ENCODE measurements at places on chromosomes 1 and 21.

DNA sequence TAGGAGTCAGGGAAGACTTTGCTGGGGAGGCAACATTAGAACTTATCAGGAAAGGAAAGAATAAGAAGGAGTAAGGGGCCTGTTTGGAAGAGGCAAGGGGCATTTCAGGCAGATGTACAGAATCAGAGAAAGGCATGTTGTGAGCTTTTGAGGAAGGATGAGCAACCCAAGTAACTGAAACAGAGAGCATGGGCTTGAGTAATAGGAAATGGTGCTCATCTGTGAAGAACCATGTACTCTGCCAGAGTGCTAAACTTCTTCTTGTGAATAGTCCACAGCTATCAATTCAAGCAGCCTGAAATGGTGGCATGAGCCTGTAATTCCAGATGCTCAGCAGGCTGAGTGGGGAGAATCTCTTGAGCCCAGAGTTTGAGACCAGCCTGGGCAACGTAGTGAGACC, 19.2 kb upstream of the PIGK start:
- no peaks in the 10 kb centered on the region for H3K36me3 ChIP-seq
- no peak overlapping the region for H3K4me3 ChIP-seq
- DNase-seq = no peak
- H3K27me3 ChIP-seq = no peaks in the 10 kb centered on the region
- no peak overlapping the region for H3K27ac ChIP-seq
- no peaks in the 10 kb centered on the region for H3K4me1 ChIP-seq

- no peak overlapping the region for H3K4me3 ChIP-seq
- H3K36me3 ChIP-seq = no peaks in the 10 kb centered on the region
- DNase-seq = no peak
- no peaks in the 10 kb centered on the region for H3K4me1 ChIP-seq
These were observed 132.5 kb upstream of the DPT start for GRCh38 chr1:168861421-168862004.

DNA sequence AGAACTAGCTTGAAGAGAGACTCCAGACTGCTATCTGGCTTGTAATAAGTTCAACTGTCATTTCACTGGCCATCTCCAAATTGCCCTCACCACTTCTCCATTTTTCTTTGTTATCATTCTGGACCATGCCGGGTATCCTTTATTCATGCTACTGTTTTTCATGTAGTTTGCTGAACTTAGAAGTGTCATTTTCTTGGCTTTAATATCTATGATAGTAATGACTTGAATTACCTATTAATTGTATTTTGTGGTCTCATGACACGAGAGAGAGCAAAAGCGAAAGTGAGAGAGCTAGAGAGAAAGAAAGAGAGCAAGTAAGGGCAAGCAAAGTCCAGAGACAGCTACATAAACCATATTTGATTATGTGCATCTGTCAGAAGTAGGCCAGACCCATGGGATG, 184.9 kb upstream of the ATP1B1 start:
- peaks cover 7% of the 10 kb centered on the region for H3K4me1 ChIP-seq
- no peak overlapping the region for H3K27ac ChIP-seq
- H3K36me3 ChIP-seq = no peaks in the 10 kb centered on the region
- DNase-seq = no peak

DNA sequence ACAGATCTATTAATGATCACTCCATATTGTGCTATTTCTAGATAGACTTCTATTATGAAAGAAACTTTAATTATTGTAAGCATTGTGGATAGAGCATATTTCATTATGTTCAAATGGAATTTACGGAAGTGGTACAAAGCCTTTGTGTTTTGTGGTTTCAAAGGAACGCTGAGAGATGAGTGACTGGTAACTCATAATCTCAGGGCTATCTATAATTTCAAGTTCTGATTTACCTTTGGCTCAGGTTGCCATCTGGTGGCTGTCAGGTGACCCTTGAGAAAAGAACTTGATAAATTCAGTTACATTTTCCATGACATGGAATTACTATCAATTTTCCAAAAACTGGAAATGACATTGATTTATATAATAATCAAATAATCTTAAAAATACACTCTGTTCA, 12.2 kb downstream of the NTNG1 start:
- H3K4me1 ChIP-seq = no peaks in the 10 kb centered on the region
- H3K27ac ChIP-seq = no peak overlapping the region
- H3K36me3 ChIP-seq = no peaks in the 10 kb centered on the region
- peak; percentile 59 for DNase-seq
- no peaks in the 10 kb centered on the region for H3K27me3 ChIP-seq

- H3K4me1 ChIP-seq = peaks cover 6% of the 10 kb centered on the region
- no peak for DNase-seq
- no peaks in the 10 kb centered on the region for H3K36me3 ChIP-seq
These were observed 168.7 kb downstream of the CAMTA1 start for GRCh38 chr1:6953907-6954364.

GRCh38 chr1:220918285-220918951, 39.2 kb downstream of the HLX start:
- no peak overlapping the region for H3K27ac ChIP-seq
- H3K36me3 ChIP-seq = no peaks in the 10 kb centered on the region
- H3K4me3 ChIP-seq = no peak overlapping the region
- DNase-seq = no peak

DNA sequence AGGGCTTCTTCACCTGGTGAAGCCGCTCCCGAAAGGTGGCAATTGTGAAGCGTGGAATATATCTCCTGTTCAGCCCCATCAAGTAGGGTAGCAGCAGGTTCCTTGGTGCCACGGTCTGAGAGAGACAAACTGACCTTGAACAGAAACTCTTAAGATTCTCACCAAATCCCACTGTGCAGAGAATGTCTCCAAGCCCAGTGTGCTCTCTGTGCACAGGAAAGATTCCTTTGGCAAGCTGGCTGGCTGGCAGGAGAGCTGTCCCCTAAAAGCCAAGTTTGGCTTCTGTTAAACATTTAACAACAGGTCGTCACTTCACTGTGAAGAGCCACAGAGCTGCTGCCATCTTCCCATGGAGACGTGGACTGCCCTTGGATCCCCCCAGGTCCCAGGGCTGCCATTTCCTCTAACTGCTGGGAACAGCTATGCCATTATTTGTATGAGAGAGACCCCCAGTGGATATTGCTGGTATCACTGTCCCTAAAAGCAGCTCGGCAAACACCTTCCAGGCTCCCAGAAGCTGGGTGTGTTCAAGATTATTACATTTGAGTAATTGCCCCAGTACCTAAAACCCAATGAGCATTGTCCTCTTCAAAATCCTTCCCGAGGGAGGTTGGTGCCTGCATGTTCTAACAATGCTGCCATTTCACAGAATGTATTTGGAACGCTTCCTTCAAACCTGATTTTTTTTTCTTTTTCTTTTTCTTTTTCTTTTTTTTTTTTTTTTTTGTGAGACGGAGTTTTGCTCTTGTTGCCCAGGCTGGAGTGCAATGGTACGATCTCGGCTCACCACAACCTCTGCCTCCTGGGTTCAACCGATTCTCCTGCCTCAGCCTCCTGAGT, 71.8 kb downstream of the CD58 start:
- H3K27ac ChIP-seq = no peak overlapping the region
- H3K36me3 ChIP-seq = no peaks in the 10 kb centered on the region
- H3K4me3 ChIP-seq = no peak overlapping the region

DNA sequence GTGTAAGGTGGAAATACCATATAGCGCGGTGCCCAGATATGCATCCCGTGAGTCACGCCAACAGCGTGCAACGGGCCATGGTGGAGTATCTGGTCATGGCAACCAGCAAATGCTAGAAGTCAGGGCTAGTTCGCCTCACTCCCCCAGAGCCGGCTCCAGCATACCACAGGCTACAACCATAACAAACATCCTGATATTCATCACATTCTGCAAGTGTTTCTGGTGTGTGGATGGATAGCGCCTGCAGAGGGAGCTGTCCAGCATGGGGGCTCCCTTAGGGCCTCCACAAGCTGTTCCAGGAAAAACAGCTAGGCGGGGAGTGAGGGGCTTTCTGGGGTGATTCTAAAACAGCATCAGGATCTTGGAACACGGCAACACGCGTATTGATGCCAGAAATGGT, 6.8 kb downstream of the C1orf198 start:
- peaks cover 13% of the 10 kb centered on the region for H3K36me3 ChIP-seq
- no peaks in the 10 kb centered on the region for H3K27me3 ChIP-seq
- DNase-seq = peak; percentile 76

DNA sequence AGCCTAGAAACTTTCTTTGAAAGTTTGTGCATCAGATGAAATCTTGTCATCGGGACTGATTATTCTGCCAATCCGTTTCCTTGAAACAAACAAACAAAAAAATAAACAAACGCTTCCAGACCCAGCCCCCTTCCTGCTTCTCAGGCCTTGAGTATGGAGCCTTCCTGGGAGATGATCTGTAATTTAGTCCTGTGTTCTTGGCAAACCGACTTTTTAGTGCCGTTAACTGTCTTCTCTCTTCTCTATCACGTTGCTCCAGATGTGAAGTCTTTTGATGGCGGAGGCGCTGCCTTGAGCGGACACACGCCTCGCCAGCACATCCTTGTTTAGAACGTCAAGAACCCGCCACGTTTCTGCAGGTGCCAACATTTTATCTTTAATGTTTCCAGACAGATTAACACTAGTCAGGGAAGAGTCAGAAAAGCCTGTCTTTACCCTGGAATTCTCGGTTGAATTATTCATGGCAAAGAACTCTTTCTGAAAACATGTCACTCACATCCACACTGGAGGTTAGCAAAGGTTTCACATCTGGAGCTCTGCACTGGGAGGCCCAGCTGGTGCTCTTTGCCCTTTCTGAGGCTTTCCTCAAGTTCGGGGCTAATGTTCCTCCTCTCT, 265.7 kb upstream of the C1orf174 start:
- no peak overlapping the region for H3K4me3 ChIP-seq
- no peaks in the 10 kb centered on the region for H3K4me1 ChIP-seq
- no peaks in the 10 kb centered on the region for H3K27me3 ChIP-seq
- H3K36me3 ChIP-seq = no peaks in the 10 kb centered on the region

DNA sequence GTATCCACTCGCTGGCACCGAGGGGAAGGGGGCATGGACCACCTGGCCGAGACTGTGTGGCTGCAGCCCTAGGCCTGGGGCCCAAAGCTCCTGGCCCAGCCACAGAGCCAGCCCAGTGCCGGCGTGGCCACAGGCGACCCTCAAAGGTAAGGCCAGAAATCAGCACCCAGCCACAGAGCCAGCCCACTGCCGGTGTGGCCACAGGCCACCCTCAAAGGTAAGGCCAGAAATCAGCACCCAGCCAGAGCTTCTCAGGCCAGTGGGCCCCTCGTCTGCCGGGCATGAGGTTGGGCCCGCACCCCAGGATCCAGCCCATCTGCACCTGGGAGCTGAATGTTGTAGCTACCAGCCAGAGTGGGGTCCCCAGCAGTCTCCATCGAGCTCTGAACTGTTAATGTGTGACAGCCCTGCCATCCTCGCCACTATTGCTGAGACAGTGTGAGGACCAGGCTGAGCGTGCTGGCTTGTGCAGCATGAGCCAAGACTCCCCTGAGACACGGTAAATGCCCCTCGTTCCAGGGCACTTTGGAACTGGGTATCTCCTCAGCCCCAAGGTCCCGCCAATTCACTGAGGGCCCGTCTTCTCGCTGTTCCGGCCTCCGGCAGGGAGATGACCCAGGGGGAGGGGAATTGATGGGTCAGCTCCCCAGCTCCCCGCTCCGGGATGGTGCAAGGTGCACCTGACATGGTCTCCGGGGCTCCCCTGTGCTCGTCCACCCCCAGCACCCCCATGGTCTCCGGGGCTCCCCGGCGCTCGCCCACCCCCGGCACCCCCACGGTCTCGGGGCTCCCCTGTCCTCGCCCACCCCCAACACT, 4.7 kb upstream of the FTCD start:
- no peaks in the 10 kb centered on the region for H3K4me1 ChIP-seq
- H3K27me3 ChIP-seq = no peaks in the 10 kb centered on the region
- no peak overlapping the region for H3K27ac ChIP-seq
- H3K36me3 ChIP-seq = peaks cover 6% of the 10 kb centered on the region
- no peak overlapping the region for H3K4me3 ChIP-seq

Measured in endodermal cell (in vitro differentiated cells).